Activated T-cell treated with anti-CD3 and anti-CD28 coated beads, Interleukin-2, amount 50 U/mL, for 4 hours (primary cell): ENCODE measurements at places on chromosomes 16 and 17. TPM values are rescaled to one million over a fixed set of nuclear protein-coding genes. Genes with fewer than 3 reads are reported as not detected.

- DNase-seq = no peak
Observed at GRCh38 chr17:39485555-39485954, 24.3 kb downstream of the CDK12 start.

DNA sequence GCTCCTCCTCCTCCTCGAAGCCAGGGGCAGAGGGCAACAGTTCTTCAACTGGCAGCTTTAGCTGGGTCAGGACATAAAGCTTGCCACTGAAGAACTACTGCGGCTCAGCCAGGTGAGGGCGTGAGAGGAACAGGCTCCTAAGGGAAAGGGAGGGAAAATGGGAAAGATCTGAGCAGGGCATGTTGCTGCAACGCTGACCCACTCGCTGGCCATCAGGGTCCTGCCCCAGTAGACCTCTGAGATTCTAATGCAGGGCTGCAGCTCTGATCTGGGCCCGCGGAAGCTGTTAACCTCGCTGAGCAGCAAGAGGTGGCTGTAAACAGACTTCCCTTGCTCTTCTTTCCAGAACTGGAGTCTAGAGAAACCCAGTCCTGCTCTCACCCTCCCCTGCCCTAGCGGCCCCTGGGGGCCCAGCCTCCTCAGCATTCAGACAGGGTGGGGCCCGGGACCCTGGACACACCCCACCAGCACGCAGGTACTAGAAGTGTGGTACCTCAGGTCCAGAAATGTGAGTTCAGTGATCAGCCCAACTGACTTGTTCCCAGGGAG is 3.8 kb upstream of the TLCD2 start:
- DNase-seq = no peak

- no peak for DNase-seq
Observed at GRCh38 chr16:27595475-27595874, 45.5 kb downstream of the KATNIP start.

DNA sequence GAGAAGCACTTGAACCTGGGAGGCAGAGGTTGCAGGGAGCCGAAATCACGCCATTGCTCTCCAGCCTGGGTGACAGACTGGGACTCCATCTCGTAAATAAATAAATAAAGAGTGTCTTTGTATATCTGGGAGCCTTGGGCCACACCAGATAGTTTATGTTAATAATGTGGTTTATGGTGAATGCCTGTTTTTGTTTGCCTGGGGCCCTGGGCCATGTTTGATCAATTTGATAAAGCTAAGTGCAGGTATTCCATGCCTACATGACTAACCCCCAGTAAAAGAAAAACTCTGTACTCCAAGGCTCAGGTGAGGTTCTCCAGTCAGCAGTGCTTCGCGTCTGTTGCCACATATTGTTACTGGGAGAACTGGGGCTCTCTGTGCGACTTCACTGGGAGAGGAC is 15.1 kb downstream of the SCIMP start:
- no peak for DNase-seq

DNA sequence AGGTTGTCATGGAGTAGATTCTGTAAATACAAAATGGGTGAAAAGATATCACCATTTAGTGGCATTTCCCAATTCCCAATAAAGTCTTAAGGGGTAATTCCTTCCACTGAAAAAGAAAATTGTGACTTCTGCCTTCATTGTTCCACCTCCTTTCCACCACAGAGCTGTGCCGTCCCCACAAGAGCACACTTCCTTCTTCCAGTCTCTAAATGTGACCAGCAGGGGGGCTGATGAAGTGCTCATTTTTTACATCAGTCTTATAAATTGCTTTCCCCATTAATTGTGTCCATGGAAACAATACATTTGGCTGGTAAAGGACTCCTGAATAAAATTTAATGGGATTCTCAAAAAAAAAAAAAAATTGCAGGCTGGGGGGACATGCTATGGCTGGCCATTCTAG is 260.8 kb upstream of the PSMD7 start:
- DNase-seq = no peak

- DNase-seq = peak; percentile 35
Observed at GRCh38 chr17:44110823-44111633, 12.4 kb downstream of the HDAC5 start.

- no peak for DNase-seq
Observed at GRCh38 chr16:87570938-87571867, 31.1 kb upstream of the JPH3 start.

GRCh38 chr17:13320046-13320785 is 281.5 kb downstream of the HS3ST3A1 start:
- DNase-seq = no peak

- DNase-seq = no peak
Observed at GRCh38 chr16:48834576-48834975, 224.6 kb upstream of the N4BP1 start.

GRCh38 chr17:1362964-1363363 is 37.1 kb downstream of the YWHAE start:
- no peak for DNase-seq

Gene MVD
- 39.0 TPM for total RNA-seq

Gene GRIN2C
- not detected for total RNA-seq

Gene FBXO39
- not detected for total RNA-seq

Gene SEZ6
- not detected for total RNA-seq

Gene CDH1
- 1.3 TPM for total RNA-seq

Gene SHCBP1
- 13.1 TPM for total RNA-seq

Gene KRT20
- total RNA-seq = 0.19 TPM

Gene STUB1
- 136 TPM for total RNA-seq

Gene SPATA32
- 0.63 TPM for total RNA-seq

Gene TMIGD1
- total RNA-seq = not detected
